ENCODE measurements at places on chromosomes 11 and 22.

DNA sequence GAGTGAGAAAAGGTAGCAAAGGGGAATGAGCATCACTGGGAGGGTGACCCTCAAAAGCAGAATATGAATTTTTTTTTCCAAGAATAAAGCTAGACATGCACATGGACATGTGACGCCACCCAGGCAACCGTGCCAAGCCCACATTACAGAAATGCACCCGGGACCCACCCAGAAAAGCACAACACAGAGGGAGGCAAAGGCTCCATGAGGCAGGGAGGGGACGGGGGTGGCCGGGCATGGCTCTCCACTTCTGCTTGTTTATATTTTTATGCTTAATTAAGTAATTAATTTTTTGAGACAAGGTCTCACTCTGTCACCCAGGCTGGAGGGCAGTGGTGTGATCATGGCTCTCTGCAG lies 1524.3 kb downstream of the BRD1 start:
- no peak for DNase-seq

GRCh38 chr11:27921472-27921871 lies 186.5 kb downstream of the KIF18A start:
- DNase-seq: no peak

- DNase-seq: no peak
Measured at GRCh38 chr11:102112509-102112821, 2.2 kb downstream of the YAP1 start.

GRCh38 chr22:41781507-41781906 lies 19.0 kb upstream of the CCDC134 start:
- no peak for DNase-seq

- no peak for DNase-seq
Measured at GRCh38 chr22:33969045-33969444, 48.8 kb upstream of the LARGE1 start.

- no peak for DNase-seq
Measured at GRCh38 chr11:66106786-66107599, 36.9 kb downstream of the PACS1 start.

GRCh38 chr11:90947930-90948329 lies 725.1 kb upstream of the CHORDC1 start:
- no peak for DNase-seq

DNA sequence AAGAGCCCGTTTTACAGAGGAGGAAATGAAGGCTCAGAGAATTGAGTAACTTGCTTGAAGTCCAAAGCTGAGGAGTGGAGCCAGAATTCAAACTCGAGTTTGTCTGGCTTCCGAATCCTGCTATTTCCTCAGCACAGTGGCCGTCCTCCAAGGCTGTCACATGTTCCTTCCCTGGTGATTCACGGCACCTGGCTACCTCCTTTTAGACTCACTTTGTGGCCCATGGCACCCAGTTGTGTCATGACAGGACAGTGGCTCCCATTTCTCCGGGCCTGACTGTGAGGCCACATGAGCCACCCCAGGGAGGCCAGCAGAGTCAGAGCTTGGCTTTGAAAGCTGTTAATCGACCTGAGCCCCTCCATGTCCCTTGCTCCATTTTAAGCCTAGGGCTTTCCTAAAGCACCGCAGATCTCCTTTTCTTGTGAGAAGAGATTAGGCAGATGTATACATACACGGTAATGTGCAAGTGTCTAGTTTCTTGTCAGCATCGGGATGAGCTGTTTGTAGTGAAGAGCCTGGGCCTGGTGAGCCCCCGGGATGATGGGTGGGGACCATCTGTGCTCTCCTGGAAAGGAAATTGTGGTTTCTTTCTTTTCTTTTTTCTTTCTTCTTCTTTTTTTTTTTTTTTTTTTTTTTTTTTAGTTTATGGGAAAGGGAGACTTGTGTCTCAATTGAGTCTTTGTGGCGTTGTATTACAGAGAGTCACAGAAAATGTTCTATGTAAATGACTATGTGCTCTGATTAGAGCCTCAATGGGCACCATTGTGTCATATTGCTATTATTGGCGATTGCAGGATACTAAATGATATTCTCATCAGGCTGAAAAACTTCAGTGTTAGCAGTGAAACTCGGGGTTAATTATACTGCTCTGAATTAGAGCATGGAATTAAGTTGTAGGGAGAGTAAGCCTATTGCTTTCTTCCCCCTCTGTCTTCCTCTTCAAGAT lies 54.8 kb downstream of the PTPRJ start:
- DNase-seq: no peak

DNA sequence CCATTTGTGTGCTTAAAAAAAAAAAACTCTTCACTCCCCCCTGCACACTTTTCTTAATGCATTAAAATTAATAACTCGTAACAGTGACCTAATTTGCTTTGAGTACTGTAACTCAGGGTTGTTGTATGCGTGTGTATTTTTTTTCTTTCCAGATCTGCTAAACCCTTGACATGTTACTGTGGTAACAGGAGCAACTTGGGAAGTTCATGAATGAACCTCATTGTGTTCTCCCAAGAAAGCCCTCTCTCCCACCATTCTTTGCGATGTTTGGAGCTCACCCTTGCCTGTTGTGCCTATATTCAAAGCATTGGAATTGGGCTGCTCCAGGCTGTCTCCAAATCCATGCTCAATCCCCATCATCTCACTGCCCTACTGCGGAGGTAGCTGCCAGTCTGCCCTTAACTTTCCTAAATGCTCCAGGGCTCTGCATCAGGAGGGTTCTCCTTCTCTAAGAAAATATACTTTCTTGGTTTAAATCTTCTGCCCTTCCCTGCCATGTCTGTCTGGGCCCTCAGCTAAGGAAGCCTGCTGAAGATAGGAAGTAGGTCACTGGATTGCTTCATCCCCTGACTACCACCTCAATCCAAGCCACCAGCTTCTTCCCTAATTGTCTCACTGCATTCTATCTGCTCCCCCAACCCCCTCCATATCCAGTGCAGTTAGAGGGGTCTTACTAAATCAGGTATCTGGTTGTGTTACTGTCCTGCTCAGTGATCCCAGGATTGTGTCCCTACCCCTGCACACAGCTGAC lies 70.3 kb downstream of the KIRREL3 start:
- no peak for DNase-seq

- DNase-seq: no peak
Measured at GRCh38 chr11:11230802-11231562, 122.1 kb downstream of the CSNK2A3 start.

- DNase-seq: no peak
Measured at GRCh38 chr11:74306435-74307175, 4.8 kb downstream of the P4HA3 start.

GRCh38 chr11:6321961-6322362 lies 1.7 kb upstream of the CAVIN3 start:
- no peak for DNase-seq

DNA sequence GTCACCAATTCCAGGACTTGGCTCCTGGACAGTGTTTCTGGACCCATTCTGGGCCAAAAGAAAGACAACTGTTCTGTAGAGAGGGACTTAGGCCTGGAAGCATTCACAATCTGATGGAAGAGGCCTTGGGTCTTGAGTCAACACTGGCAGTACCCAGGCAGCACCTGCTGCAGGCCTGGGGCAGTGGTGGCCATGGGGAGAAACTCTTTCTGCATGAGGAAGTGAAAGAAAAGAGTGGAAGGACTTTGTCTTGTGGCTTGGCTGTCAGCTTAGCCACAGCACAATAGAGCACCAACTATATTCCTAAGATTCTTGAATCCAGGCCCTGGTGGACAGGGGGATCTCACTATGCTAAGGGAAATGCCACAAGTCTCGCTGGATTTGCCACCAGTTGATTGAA lies 70.6 kb downstream of the CTSC start:
- DNase-seq: no peak

GRCh38 chr11:92711926-92712325 lies 257.5 kb upstream of the MTNR1B start:
- no peak for DNase-seq

GRCh38 chr11:10926801-10927211 lies 69.0 kb upstream of the ZBED5 start:
- DNase-seq: no peak

- no peak for DNase-seq
Measured at GRCh38 chr22:49305966-49306631, 521.6 kb downstream of the BRD1 start.

DNA sequence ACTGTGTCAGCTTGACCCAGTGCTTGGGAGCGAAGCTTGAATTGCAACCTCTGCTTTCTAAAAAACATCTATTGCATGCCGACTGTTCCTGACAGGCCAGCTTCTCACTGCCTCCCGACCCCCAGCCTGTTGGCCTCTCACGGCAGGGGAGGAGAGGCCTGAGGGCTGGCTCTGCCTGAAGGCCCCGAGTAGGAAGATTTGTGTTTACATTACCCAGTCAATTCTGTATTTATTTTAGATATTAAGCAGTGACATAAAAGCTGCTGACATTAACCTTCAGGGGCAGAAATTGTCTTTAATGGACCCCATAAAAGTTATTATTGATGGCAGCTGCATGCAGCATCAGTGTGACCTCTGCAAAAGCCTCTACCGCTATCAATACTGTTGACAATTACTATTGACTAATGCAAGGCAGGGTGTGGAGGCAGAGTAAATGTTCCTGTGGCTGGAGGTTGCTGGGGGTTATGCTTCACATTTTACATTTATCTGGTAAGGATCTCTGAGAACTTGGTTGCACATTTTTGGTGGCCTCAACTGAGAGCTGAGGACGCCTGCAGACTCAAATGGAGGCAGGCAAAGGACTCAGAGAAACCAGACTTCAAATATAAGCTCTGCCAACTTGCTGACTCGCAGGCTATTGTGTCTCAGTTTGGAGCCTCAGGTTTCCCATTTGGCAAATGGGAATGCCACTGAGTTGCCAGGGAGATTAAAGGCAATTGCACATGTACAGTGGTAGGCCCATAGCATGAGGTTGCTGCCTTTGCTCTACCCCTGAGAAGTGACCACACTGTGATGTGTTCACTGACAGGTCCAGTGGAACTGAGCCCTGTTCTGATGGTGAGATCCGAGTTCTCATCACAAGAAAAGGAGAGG lies 380.5 kb downstream of the TENM4 start:
- DNase-seq: no peak

- DNase-seq: no peak
Measured at GRCh38 chr11:63491636-63492372, 837 bp upstream of the PLAAT5 start.

DNA sequence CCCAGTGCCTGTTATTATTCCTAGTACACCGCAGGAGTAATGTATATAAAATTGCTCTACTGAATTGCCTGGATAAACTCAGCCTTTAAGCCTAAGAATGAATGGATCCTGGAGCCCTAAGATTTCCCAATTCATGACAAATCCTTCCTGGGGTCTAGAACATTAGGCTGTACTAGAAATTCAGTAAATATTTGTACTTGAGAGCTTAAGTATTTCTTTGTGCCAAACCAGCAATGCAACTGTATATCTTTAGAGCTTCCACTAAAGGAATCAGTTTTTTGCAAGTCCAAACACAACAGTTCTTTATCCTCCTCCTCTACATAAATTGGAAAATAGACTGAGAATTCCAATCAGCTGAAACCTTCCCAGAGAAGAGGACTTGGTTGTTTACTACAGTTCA lies 65.6 kb downstream of the FAM168A start:
- DNase-seq: no peak

DNA sequence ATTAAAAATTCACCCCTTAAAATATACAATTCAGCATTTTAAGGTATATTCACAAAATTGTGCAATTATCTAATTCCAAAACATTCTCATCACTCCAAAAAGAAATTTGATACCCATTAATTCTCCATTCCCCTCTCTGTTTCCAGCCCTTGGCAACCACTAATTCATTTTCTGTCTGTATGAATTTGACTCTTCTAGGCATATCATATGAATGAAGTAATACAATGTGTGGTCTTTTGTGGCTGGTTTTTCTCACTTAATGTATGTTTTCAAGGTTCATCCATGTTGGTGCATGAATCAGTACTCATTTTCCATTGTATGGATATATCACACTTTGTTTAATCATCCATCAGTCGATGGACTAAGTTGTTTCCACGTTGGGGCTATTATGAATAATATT lies 29.0 kb upstream of the ACCSL start:
- no peak for DNase-seq

- DNase-seq: no peak
Measured at GRCh38 chr22:49969751-49970527, 9.4 kb downstream of the PIM3 start.

DNA sequence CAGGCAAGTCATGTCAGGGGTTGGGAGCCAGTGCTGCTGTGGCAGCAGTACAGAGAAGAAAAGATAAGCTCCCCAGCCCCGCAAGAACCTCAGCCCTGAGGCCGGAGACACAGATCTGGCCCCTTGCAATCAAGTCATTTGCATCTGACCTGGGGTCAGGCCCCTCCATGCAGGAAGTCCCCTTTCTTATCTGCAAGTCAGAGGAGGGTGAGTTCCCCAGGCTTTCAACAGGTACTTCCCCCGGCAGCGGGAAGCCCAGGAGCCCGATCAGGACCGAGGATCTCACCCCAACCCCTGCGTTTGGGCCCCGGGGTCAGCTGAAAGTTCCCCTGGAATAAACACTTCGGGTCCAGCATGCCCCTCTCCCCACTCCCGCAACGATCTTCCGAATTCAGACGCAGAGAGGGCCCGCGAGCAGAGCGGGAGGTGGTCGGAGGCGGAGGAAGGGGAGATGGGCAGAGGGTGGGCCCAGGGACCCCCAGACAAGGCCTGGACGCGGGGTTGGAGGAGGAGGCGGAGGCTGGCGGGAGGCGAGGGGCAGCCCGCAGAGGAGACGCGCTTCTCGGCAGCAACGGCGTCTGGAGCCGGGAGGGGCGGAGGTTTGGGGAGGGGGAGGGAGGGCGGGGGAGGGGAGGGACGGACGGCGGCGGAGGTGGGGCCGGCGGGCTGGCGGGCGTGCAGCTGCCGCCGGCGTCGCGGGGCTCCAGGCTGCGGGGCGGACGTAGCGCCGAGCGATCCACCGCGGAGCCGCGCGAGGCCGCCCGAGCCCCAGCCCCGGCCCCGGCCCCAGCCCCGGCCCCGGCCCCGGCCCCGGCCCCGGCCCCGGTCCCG lies at the start of gene TSPAN18:
Gene TSPAN18 (plus strand): TSS at position 680 of the 831 bp plus-strand sequence. CDS start 179,455 bp downstream, outside the sequence.
- no peak for DNase-seq

DNA sequence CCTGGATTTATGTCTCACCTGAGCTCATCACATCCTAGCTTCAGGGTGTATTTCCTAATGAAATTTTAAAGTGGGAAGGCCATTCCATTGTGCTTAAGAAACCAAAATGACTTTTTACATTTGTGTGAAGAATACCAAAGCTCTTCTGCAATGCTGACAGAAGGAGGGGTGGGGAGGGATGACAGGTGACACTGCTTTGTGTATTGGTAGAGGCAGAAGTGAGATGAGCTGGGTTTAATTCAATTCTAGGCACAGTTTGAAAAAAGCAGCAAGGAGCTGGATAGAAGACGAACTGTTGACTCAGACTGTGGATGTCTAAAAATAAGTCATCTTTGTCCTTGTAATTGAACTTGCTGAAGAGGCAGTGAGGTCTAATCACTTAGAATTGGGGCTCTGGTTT lies 710.3 kb upstream of the KIRREL3 start:
- DNase-seq: no peak

GRCh38 chr22:39318507-39319283 lies 728 bp downstream of the RPL3 start:
- no peak for DNase-seq

- DNase-seq: no peak
Measured at GRCh38 chr11:1864831-1865665, 12.2 kb downstream of the LSP1 start.

DNA sequence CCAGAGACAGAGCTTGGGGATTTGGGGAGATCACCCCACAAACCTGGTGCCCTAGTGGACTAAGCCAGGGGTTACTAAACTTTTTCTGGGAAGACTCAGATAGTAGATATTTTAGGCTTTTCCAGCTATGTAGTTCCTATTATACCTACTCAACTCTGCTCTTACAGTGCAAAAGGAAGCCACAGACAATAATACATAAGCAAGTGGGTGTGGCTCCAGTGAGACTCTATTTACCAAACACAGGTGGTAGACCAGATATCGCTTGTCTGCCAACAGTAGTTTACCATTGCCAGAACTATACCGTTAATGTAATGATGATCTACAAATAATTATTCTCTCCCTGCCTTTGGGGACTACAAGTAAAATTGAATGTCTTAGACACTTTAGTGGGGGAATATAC lies 6.9 kb downstream of the LDHC start:
- DNase-seq: no peak
